Activated T-cell treated with anti-CD3 and anti-CD28 coated beads, Interleukin-2, amount 50 U/mL, for 4 hours (primary cell): ENCODE measurements at places on chromosomes 11 and 22. TPM values are rescaled to one million over a fixed set of nuclear protein-coding genes. Genes with fewer than 3 reads are reported as not detected.

DNA sequence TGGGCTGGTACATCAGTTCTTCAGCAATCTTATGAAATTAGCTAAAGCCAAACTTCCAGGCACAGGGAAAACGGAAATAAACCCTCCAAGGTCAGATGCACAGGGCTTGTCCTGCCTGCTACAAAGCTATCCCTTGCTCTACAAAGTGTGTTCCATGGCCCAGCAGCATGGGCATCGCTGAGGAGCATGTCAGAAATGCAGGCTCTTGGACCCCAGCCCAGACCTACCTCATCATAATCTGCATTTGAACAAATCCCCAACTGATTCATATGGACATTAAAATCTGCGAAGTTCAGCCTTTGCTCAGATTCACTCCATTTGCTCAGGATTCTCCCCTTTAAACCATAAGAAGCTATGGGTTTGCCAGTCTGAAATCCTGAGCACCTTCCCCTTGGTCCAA is 129.7 kb upstream of the CSNK2A3 start:
- no peak for DNase-seq

- no peak for DNase-seq
Observed at GRCh38 chr22:45579806-45580725, 77.4 kb downstream of the FBLN1 start.

- DNase-seq, result no peak
Observed at GRCh38 chr11:105740164-105740903, 130.5 kb downstream of the GRIA4 start.

GRCh38 chr11:63282579-63282978 is 39.2 kb upstream of the SLC22A25 start:
- no peak for DNase-seq

GRCh38 chr11:66334605-66335442 is 1.4 kb downstream of the RIN1 start:
- no peak for DNase-seq

DNA sequence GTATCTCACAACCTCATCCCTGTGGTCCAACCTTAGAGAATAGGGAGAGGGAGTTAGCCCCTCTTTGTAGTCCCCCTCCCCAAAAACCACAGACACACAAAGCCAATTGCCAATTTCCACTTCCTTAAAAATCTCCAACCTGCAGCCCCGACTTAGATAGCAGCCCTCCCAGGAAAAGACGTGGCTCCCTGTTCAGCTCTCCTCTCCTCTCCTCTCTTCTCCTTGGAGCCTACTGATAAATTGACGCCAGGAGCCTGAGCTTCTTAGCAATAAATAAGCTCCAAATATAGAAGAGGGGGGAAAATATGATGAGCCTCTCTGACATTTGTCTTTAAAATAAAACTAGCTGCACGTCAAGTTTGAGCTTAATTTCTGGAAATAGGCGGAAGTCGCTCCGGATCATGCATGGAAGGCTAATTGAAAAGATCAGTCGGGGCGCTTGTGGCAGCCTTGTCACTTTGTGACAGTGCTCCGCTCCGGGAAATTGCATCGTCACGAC is 7.3 kb downstream of the PAX6 start:
- no peak for DNase-seq

DNA sequence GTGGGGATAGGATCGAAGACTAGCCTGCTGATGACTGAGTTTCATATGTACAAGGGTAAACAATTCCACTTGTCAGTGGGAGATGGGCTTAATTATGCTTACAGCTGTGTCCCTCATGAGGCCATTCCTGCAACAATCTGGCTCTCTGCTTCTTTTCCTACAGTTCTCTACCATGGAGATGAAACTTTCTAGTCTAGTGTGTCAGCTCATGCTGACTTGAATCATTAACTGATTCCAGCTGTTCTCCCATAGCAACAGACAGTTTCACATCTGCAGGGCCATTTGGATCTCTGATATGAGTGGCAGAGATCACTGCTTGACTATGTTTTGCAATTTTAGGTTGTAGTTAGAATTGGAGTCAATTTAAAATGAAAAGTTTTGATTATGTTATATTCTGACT is 1251.7 kb upstream of the RAG2 start:
- no peak for DNase-seq

- DNase-seq, result no peak
Observed at GRCh38 chr11:2452321-2453012, 7.7 kb downstream of the KCNQ1 start.

DNA sequence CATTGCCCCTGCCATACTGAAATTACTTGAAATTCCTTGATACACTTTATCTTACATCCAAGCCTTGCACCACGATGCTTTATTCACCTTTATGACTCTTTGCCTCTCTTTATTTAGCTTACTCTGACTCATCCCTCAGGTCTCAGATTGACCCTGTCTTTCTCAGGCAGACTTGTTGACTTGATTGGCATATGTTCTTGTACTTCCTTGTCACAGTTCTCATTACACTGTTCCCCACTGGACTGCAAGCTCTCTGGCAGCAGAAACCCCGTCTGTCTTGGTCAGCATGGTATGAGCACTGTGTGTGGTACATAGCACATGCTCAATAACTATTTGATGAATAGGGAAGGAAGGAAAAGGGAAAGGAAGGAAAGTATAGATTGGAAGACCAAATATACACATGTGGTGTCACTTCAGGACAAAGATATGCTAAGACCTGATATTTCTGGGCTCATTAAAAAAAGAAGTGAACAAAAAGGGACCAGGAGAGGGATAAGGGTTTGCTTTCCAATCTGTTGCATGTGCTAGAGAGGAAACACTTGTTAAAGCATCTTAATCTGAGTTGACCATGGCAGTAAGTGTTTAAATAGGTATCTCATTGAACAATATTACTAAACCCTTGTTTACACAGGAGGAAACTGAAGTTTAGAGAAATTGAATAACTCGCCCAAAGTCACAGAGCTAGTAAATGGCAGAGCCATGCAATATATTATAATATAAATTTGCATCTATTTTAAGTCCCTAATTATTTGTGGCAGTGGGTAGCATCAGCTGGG is 7.2 kb downstream of the LYVE1 start:
- no peak for DNase-seq

GRCh38 chr11:118820412-118821357 is 29.7 kb upstream of the DDX6 start:
- DNase-seq, result no peak

- no peak for DNase-seq
Observed at GRCh38 chr11:3202759-3203158, 15.9 kb downstream of the MRGPRG start.

- no peak for DNase-seq
Observed at GRCh38 chr11:61343792-61344745, 11.0 kb downstream of the TKFC start.

- no peak for DNase-seq
Observed at GRCh38 chr11:3215346-3216026, 3.1 kb downstream of the MRGPRG start.

- no peak for DNase-seq
Observed at GRCh38 chr22:23822101-23822671, 16.6 kb downstream of the DERL3 start.

The RIC3 gene
- 15.2 TPM for total RNA-seq

The MUC6 gene
- 0.30 TPM for total RNA-seq

The SPTY2D1 gene
- total RNA-seq, result 30.2 TPM

The MS4A4A gene
- not detected for total RNA-seq

The OR51B5 gene
- total RNA-seq, result not detected

The CHADL gene
- 0.60 TPM for total RNA-seq

The FAM180B gene
- total RNA-seq, result 0.13 TPM

The FXYD6 gene
- not detected for total RNA-seq

The H19 gene
- total RNA-seq, result 1.5 TPM
